ENCODE measurements at places on chromosomes 16 and 17.
A peak's percentile ranks its signal among the peaks of the same experiment; 100 is the strongest.

GRCh38 chr17:81329927-81330883 lies 35.1 kb upstream of the SLC38A10 start:
- DNase-seq: no peak

GRCh38 chr17:8192070-8192815 lies 2.3 kb upstream of the BORCS6 start:
- peak; percentile 61 for DNase-seq

DNA sequence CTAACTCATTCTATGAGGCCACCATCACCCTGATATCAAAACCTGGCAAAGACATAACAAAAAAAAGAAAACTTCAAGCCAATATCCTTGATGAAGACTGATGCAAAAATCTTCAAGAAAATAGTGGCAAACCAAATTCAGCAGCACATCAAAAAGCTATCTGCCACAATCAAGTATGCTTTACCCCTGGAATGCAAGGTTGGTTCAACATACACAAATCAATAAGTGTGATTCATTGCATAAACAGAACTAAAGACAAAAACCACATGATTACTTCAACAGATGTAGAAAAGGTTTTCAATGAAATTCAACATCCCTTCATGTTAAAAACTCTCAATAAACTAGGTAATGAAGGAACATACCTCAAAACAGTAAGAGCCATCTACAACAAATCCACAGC lies 48.4 kb downstream of the CMC2 start:
- no peak for DNase-seq

DNA sequence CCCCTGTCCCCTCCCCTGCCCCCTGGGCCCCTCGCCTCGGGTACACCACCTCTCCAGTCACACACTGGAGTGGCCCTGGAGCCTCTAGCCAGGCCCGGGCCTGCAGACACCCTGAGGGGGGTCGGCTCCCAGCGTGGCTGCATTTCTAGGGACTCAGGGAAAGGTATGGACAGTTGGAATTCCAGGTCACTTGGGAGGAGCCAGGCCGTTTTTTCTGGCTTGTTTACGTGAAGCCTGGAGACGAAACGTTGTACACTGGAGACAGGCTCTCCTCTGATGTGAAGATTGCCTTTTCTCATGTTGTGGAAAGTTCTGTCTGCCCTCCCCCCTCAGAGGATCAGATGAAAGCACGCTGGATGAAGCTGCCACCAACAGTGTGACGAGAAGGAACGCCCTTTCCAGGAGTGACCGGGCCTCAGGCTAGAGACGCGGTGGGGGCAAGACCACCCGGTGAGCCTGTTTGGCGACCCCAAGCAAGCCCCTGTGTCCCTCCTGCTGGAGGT lies 4.0 kb upstream of the PPP1R27 start:
- no peak for DNase-seq

- DNase-seq: peak; percentile 79
These were observed 12.6 kb upstream of the TCF25 start for GRCh38 chr16:89860747-89861304.

- DNase-seq: peak; percentile 79
These were observed 2.2 kb upstream of the CHD3 start for GRCh38 chr17:7886227-7887037.

GRCh38 chr17:17638467-17638866 lies 42.8 kb upstream of the RAI1 start:
- DNase-seq: no peak

- DNase-seq: no peak
These were observed 245 bp downstream of the TMEM256 start for GRCh38 chr17:7403727-7403976.

- DNase-seq: peak; percentile 78
These were observed 59.5 kb downstream of the RAI1 start for GRCh38 chr17:17740615-17741348.

- no peak for DNase-seq
These were observed 50.2 kb downstream of the WSB1 start for GRCh38 chr17:27343977-27344607.

DNA sequence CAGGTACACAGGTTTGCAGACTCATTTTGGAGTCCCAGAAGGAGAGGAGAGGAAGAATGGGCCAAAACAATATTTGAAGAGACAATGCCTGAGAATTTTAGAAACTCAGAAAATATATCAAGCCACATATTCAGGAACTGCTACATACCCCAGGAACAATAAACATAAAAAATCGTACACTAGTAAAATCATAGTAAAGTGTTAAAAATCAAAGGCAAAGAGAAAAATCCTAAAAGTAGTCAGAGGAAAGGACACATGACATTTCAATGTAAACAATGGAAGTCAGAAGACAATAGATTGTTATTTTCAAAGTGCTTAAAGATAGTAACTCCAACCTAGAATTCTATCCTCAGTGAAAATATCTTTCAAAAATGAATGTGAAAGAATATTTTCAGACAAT lies 28.5 kb upstream of the NACA2 start:
- no peak for DNase-seq

DNA sequence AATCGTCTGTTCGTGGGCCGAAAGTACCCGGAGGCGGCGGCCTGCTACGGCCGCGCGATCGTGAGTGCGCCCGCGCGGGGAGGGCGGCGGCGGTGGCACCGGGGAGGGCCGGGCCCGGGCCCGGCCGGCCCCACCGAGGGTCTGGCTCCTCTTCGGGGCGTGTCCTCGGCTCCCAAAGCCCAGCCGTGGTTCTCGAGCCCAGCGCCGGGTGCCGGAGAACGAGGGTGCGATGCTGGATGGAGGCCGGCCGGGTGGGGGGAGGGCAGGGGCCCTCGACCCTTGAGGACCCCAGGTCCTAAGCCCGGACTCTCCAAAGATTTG lies 375 bp downstream of the STUB1 start:
- DNase-seq: no peak

- DNase-seq: peak; percentile 10
These were observed 248.3 kb upstream of the CIBAR2 start for GRCh38 chr16:85360323-85361277.

- no peak for DNase-seq
These were observed 33.1 kb downstream of the TRPV2 start for GRCh38 chr17:16448490-16448889.

GRCh38 chr16:85798283-85798776 lies 1.0 kb downstream of the EMC8 start:
- no peak for DNase-seq

GRCh38 chr16:77732241-77732946 lies 10.1 kb downstream of the NUDT7 start:
- DNase-seq: no peak

- DNase-seq: no peak
These were observed 18.4 kb downstream of the TBX4 start for GRCh38 chr17:61470530-61471136.

DNA sequence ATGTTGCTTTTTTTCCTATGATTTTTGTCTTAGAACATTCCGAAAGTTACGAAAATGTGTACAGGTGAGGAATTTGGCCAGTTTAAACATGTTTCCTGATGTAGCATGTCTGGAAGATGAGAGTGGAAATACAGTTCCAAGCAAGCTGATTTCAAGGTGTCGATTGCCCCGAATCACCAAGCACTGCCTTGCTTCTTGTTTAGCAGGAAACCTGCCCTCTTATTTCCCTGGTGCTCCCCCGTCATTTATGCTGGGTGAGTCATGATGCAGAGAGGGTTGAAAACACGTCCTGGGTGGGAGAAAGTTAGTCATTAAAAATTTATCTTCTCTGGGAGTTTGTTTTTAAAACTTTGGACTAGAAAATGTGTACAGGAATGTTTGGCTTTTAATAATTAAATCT lies 608.6 kb upstream of the EEF2KMT start:
- DNase-seq: no peak

- DNase-seq: no peak
These were observed 98.7 kb upstream of the ZNF750 start for GRCh38 chr17:82938486-82938872.

- no peak for DNase-seq
These were observed 694.7 kb upstream of the SALL1 start for GRCh38 chr16:51845586-51846305.

- DNase-seq: peak; percentile 89
These were observed 19.9 kb downstream of the CLEC16A start for GRCh38 chr16:10964039-10964890.

DNA sequence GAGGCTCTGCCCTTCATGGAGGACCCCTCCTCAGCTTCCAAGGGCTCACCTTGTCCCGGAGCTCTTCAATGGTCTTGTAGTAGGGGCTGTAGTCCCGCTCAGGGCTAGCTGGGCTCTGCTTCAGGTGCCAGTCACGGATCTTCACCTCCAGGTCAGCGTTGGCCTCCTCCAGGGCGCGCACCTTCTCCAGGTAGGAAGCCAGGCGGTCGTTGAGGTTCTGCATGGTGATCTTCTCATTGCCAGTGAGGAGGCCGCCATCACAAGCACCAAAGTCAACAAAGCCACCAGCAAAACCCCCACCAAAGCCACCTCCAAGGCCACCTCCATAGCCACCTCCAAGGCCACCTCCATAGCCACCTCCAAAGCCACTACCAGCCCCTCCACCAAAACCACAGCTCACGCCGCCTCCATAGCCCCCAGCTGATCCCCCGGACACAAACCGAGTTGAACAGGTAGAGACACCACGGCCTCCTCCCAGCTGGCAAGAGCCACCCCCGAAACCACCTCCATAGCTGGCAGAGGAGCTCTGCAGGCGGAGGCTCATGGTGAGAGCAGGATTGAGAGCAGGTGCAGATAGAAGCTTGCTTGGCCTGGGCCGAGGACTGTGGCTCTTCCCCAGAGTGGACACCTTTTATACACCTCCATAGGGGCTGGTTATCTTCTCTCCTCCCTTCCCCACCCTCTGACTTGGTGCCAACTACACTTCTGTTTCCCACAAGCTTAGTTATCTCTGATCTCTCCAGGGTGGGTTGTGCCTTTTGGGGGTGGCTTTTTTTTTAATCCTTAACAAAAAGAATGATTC lies at the start of gene KRT13:
Gene KRT13 (minus strand): TSS at position 606 of the 802 bp plus-strand sequence. CDS start 62 bp downstream, at position 544.
- no peak for DNase-seq

- DNase-seq: no peak
These were observed 54.4 kb downstream of the SIAH1 start for GRCh38 chr16:48330841-48331192.

- DNase-seq: no peak
These were observed 117.9 kb downstream of the SEC14L1 start for GRCh38 chr17:77258638-77259037.

GRCh38 chr17:81635973-81636504 lies 873 bp downstream of the NPLOC4 start:
- no peak for DNase-seq

DNA sequence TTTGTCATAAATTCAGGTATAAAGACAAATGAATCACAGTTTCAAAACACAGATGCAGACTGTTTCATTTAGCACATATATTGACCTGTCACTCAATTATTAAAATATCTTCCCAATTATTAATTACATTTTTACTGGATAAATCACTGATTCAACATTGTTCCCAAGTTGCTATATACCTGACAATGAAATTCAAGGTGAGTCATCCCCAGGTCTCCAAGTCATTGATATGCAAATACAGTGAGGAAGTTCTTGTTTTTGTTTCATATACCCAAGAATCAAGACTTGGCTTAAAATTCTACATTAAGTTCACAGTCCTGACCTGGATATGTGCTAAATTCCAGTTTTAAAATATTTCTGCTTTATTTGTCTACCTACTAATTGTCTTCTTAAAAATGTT lies 599.3 kb upstream of the PSMD7 start:
- DNase-seq: no peak

DNA sequence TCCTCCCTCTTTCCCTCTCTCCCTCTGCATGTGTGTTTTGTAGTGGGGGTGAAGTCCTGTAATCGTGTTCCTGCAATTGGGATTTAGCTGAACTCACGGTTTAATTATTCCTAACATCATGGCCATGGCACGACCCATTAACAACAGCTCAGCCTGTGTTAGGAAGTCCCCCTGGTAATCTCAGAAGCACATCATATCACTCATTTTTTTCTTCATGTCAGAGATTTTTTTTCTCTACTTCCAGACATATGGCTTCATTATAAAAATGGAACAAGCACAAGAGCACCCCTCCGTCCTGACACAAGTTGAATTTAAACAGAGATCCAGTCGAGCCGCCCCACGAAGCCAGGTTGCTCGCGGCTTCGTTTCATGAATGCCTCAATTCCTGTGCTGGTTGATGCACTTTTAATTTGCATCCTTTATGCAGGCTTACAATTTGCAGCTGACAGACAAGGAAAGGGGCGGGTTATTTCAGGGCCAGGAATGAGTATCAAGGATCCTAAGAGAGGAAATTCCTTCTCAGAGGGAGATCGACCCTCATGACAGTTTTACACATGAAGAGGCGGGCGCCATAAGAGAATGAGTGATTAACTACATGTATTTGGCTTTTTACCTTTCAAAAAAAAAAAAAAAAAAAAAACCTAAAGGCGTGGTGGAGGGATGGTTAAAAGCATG lies 192.9 kb downstream of the MAF start:
- DNase-seq: no peak

GRCh38 chr17:73256220-73256619 lies 5.5 kb downstream of the CPSF4L start:
- no peak for DNase-seq

- DNase-seq: peak; percentile 87
These were observed at the start of gene VAMP2 for GRCh38 chr17:8162233-8162996. VAMP2 (minus strand) TSS chr17:8162948; CDS start chr17:8162879, 69 bp downstream.

- DNase-seq: no peak
These were observed 483.1 kb downstream of the CDH11 start for GRCh38 chr16:64638766-64639165.

DNA sequence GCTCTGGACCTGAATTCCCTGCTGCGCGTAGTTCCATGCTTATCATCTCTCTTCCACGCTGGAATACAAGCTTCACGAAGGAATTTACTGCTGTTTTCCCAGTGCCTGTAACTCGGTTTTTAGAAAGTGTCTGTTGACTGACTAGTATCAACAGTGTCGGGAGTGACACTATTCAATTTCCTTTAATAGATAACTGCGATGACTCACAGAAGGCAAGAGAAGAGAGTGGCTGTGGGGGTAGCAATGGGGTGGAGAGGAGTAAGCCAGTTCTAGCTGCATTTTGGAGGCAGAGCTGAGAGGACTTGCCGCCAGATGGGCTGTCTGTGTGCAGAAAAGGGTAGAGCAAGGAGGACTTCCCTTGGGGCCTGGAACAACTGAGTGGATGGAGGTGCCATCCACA lies 25.2 kb downstream of the B4GALNT2 start:
- no peak for DNase-seq

DNA sequence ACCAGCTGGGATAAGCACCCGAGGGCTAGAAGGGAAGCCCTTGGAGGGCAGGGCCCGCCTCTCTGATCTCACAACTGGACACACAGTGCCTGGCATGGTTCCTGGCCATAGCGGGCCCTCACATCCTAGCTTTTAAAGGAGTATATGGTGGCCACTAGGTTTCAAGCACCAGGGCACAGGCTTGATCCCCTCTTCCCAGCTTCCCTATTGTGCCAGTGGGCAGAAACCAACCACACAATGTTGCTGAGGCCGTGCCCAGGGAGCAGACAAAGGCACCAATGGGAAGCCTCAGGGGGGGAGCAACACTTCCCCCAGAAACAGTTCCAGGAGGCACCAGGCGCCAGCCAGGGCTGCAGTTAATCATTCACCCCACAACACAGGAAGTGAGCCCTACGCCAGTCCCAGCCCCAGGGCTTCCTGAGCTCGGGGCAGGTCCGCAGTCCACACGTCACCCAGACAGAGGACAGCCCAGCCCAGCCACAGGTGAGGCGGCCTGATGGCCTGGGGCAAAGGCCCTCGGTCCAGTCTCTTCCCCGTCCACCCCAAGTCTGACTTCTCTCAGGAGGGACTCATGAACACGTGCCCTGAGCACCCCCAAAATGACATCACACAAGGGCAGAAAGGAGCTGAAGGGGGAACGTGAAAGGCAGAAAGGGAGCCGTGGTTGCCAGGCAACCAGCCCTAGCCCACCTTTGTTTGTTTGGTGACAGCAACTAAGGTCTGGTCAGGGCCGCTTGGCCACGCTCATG lies 12.8 kb downstream of the SMIM5 start:
- DNase-seq: peak; percentile 15
